ENCODE measurements at places on chromosomes 13 and 19.

DNA sequence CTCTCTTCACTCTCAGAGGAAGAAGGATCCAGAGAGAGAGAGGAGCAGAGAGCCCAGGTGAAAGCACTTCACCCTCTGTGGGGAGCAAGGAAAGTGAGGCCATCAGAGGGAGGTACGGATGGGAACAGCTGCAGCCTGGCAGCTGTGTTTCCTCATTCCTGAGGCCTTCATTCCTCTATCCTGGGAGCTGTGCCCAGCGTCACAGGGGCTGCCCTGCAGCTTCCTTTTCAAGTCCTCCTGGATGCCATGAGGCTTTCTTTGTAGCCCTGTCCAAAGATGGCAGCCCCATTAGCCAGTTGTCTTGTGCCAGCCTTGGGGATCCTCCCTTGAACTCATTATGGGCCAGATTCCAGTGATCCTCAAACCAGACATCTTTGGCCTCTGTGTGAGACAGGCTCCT is 76.8 kb upstream of the PCDH8 start:
- no peak for DNase-seq

- no peak for DNase-seq
Measured at GRCh38 chr19:14616407-14616806, 33.5 kb downstream of the CLEC17A start.

GRCh38 chr13:84455143-84455905 is 573.0 kb upstream of the SLITRK1 start:
- no peak for DNase-seq

DNA sequence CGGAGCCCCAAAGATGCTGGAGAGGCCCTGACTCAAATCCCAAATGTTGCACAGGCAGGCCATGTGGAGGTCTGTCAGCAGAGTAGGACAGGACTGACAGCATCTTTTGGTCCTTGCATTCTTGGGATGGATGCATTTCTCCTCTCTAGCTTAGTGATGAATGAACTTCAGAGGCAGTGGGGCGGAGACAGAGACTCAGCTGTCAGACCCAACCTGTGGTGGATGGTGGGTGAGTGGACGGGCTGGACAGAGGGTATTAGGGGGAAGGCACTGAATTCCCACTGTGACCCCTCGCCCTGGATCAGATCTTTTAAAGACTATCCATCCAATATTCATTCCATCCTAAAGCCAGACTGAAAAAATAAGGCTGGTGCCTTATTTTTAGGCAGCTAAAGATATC is 39.3 kb upstream of the GJB6 start:
- no peak for DNase-seq

- DNase-seq = no peak
Measured at GRCh38 chr19:6533746-6534418, 3.1 kb downstream of the TNFSF9 start.

DNA sequence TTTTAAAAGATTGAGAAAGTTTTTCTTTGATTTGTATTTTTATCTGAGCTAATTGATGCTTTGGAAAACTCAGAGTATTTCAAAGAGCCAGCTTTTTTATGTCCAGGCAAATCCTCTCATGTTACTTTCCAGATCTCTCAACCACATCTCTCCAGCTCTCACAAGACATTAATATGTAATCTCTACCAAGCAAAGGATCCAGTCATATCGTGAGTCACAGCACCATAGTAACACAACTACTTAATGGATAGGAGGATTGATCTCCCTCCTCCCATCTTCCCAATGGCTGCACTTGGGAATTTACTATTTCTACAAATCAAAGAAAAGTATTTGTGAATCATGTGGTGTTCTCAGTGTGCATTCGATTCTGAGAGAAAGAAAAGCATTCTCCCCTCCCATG is 63.3 kb downstream of the POU4F1 start:
- no peak for DNase-seq

GRCh38 chr19:372306-372890 is 27.8 kb upstream of the MIER2 start:
- DNase-seq = peak; percentile 8

DNA sequence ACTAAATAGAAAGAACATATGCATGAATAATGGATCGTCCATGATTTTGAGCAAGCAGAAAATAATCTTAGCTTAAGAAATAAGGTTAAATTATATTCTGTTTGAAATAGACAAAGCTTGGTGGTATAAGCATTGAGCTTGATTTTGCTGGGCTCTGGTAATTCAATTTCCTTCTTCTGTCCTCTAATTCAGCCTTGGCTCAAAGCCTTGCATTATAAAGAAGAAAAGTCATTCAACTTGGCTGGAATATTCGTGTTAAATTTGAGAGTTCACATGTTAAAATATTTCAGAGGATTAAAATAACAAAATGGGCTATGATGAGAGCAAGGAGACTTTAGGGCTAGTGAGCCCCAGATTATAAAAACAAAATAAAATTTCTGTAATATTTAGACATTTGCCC is 415.4 kb upstream of the PCDH20 start:
- DNase-seq = no peak

GRCh38 chr13:38914070-38914469 is 76.6 kb downstream of the STOML3 start:
- no peak for DNase-seq

- DNase-seq = no peak
Measured at GRCh38 chr13:36920616-36921185, 663 bp upstream of the SMAD9 start.

- no peak for DNase-seq
Measured at GRCh38 chr13:98236197-98236596, 59.1 kb upstream of the RNF113B start.

GRCh38 chr19:10006335-10006708 is 4.0 kb downstream of the COL5A3 start:
- DNase-seq = no peak

DNA sequence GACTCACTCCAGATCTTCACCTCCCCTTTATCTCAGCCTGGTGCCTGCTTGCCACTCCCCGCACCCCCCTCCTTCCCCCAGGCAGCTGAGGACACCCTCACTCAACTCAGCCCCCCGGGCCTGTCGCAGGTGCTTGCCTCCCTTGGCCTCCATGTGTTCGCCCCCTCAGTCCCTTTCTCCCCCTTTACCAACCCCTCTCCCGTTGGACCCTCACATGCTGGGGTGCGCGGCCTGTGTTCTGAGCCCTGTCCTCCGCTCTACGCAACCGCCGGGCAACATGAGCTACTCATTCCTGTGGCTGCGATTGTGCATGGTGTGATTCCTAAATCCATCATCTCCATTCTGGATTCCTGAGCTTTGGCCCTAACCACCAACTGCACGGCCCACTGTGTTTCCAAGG is 5.1 kb downstream of the CHERP start:
- no peak for DNase-seq

GRCh38 chr13:105928901-105929300 is 606.6 kb downstream of the EFNB2 start:
- DNase-seq = no peak

- no peak for DNase-seq
Measured at GRCh38 chr19:7509625-7510024, 6.3 kb upstream of the ZNF358 start.

DNA sequence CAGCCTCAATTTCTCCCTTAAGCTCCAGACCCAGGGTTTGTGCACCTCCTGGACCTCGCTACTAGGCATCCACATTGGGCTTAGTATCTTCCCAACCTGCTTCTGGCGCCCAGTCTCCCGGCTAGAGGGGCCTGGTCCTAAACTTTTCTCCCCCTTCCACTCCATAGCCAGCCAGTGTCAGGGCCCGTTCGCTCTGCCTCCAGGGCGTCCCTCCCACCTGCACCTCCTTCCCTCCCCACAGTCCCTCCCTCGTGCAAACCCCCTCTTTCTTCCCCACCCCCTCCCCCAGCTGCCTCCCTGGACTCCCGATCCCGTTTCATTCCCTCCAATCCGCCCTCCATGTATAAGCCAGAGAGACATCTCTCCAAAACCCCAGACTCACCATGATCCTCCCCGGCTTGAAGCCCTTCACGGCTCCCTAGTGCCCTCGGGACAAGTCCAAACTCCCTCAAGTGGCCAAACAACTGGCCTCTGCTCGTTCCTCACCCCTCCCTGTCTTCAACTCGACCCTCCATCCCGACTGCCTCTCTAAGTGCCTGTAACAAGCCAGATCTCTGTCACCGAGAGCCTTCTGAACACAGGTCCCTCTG is 997 bp upstream of the SAMD4B start:
- no peak for DNase-seq

- no peak for DNase-seq
Measured at GRCh38 chr19:8333767-8334457, 9.2 kb downstream of the KANK3 start.

GRCh38 chr13:84571264-84571663 is 689.0 kb upstream of the SLITRK1 start:
- no peak for DNase-seq

GRCh38 chr19:29576761-29577648 is 29.1 kb upstream of the POP4 start:
- no peak for DNase-seq

DNA sequence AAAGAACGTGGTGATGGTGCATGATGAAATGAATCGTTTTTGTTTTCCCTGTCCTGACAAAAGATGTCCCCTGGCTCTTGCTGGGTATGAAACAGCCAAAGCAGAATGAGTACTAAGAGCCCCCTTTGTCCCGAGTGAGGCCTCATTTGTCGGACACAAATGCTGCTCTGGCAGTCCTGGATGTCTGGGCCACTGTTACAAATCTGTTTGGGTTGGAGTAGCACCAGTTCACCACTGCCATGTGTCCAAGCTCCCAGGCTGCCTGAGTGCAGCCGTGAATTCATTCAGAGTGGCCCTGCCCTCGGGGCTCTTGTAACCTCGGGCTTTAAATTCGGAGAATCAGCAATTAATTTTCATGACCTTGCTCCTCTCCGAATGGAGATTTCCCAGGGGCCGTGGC is 182.4 kb downstream of the NUFIP1 start:
- no peak for DNase-seq

DNA sequence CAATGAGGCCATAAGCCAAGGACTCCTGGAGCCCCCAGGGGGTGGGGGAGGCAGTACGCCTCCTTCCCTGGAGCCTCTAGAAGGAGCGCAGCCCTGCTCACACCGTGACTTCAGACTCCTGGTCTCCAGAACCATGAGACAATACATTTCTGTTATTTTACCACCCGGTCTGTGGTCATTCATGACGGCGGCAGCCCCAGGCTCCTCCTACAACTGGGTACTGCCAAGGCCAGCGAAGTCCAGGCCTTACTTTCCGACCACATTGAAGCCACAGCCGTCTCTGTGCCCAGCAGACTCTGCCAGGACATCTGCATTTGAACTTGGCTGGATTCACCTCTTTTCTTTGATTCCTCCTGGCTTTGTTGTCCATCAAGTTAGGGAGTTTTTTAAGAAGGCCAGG is 10.5 kb downstream of the GNG7 start:
- DNase-seq = no peak
